ENCODE measurements at places on chromosomes 6 and 20. TPM values are rescaled to one million over a fixed set of nuclear protein-coding genes. Genes with fewer than 3 reads are reported as not detected.
A peak's percentile ranks its signal among the peaks of the same experiment; 100 is the strongest.

GRCh38 chr20:53960579-53961272, 109.7 kb downstream of the BCAS1 start:
- DNase-seq = peak; percentile 49

GRCh38 chr6:138774370-138774769, 801 bp downstream of the CCDC28A start:
- DNase-seq = no peak

DNA sequence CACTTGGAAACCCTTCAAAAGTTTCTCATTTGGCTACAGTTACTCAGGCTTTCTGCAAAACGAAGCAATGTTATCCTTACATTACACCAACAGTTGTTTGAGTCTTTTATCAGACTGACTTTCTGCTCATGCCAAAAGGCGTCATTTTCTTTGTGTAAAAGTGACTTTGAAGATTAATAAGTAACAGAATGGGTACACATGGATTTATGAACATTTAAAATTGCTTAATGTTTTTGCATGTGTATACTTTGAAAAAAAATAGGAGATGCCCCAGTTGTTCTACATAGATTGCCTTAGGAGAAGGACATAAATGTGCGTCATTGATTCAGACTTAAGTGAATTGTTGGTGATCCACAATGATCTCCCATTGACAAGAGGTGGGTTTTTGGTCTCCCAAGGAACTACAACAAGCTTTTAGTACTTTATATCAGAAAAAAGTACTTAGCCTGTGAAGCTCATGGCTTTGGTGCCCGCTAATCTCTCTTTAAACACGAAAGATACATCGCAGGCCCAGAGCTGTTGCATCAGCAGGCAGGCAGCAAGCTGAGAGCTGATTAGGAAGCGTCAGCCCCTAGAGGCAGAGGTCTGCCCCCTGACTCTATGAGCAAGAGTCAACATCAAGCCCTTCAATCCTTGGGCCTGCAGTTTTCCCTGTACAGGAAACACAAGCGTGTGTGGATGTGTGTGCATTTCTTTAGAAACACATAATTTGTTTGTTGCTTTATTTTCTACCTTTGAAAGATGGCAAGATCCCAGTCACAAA, 45.9 kb downstream of the SLC22A3 start:
- peak; percentile 96 for DNase-seq

TMC2 gene
- 1.4 TPM for total RNA-seq

SLPI gene
- 2.4 TPM for total RNA-seq

TINAG gene
- 0.24 TPM for total RNA-seq

DNA sequence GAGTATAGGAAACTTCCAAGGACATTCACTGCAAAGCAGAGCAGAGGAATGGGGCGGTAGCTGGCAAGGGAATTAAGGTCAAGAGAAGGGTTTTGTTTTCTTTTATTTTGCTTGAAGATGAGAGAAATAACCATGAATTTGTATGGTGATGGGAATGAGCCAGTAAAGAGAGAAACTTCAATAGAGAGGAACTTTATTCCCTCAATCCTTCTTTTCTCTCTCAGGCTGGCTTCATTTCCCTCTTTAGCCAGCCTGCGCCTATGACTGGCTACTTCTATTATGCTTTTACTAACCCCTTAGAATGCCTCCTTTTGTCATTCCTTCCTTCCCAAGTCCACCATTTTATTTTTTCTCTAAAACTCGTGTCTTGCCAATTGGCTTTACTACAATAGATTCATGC, 101.4 kb upstream of the CEP85L start:
- no peak for DNase-seq

CPXM1 gene
- 18.1 TPM for total RNA-seq

NKAIN2 gene
- 4.6 TPM for total RNA-seq

TBXT gene
- not detected for total RNA-seq

GRCh38 chr6:137224799-137225198, 5.6 kb upstream of the IFNGR1 start:
- DNase-seq = no peak

C20orf141 gene
- total RNA-seq = not detected

NINL gene
- 17.6 TPM for total RNA-seq

CST9 gene
- total RNA-seq = not detected

DNA sequence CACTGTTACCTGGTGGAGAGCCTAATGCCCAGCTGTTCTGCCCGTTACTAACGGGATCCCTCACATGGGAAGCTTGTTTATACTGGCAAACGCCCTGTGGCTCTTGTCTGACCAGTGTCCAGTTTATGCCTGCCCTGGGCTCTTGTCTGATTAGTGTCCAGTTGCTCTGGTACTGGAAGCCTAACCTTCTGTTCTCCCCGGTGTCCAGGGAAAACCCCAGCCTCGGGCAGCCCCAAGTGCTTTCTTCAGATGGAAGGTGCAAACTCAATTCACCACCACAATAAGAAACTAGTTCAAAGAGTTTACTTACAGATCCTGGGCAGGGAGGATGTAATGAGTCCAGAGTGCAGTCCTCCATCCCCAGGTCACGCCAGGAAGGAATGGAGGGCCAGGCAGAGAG, 148.4 kb downstream of the TBXT start:
- no peak for DNase-seq

DNA sequence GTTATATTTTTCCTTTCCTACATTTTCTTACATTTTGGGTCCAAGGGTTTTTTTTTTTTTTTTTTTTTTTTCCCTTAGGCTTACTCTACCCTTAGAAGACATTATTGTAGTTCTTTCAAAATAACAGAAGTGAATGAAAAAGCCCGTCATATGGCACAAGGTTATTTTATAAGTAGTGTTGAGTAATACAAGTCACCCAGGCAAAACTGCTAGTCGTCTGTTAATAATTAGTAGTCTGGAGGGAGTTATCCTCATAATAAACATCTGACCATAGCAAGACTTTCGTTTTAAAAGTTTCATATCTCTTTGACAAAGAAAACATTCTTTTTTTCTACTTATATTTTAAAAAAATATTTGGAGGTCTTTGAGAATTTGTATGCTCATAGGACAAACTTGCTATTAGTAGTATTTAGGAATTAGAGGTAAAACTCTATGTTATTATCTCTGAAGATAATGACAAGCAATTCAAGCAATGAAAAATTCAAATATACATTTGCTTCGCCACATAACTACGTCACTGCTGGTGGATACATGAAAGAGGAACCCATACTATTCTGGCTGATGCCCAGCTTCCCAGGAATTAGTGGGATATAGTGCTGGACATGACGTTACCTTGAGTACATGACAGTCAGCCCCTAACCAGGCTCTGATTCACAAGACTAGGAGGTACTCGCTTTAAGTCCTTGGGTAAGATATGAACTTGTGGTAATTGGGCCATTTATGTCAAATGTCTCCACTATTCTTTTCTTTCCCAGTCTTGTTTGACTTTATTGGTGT, 532.8 kb downstream of the GRIK2 start:
- DNase-seq = no peak

DNA sequence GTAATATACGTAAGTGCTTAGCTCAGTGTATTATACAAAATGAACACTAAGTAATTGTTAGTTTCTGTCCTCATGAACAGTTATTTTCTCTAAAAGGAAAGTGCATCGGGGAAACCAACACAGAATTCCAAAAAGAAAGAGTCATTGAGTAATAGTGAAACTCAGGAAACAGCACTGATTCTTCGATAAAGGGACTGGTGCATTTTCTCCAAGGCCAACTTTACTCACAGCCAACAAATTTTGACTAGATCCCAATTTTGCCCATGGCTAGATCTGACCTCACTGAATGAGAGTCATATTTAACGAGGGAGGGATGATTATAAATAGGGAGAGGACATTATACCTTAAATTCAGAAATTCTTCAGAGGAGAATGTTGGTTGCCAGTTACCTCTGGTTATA, 390.9 kb upstream of the NRSN1 start:
- no peak for DNase-seq

GRCh38 chr20:17854307-17854903, 114.2 kb downstream of the SNX5 start:
- peak; percentile 58 for DNase-seq

Measured in umbilical cord (tissue), 2 donors.